ENCODE measurements at places on chromosomes 2 and 18.

GRCh38 chr2:138814123-138814898 lies 34.1 kb upstream of the NXPH2 start:
- DNase-seq: no peak

GRCh38 chr2:66570471-66570870 lies 135.5 kb downstream of the MEIS1 start:
- DNase-seq: no peak

GRCh38 chr18:64119916-64120315 lies 29.0 kb downstream of the LINC00305 start:
- DNase-seq: no peak

- DNase-seq: no peak
These were observed 16.0 kb downstream of the DNAH6 start for GRCh38 chr2:84532291-84532690.

GRCh38 chr2:13572466-13572865 lies 855.7 kb downstream of the TRIB2 start:
- no peak for DNase-seq

GRCh38 chr2:231339316-231339715 lies 56.2 kb upstream of the B3GNT7 start:
- DNase-seq: no peak

DNA sequence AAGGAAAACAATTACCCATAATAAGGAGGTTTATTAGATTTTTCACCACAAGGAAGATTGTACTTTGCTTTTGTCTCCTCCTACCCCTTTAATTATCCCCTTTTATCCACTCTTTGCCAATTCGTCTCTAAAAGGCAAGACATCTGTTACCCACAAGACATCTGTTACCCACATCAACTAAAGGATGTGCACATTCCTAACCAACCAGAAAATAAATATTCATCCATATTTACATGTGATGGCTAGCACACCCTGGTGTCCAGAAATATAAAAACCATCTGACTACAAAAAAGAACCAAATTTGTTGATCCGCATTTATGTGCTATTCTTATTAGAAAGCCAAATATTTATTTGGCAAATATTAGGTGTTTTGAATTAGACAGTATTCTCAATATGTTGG lies 35.7 kb downstream of the ACVR1C start:
- no peak for DNase-seq

DNA sequence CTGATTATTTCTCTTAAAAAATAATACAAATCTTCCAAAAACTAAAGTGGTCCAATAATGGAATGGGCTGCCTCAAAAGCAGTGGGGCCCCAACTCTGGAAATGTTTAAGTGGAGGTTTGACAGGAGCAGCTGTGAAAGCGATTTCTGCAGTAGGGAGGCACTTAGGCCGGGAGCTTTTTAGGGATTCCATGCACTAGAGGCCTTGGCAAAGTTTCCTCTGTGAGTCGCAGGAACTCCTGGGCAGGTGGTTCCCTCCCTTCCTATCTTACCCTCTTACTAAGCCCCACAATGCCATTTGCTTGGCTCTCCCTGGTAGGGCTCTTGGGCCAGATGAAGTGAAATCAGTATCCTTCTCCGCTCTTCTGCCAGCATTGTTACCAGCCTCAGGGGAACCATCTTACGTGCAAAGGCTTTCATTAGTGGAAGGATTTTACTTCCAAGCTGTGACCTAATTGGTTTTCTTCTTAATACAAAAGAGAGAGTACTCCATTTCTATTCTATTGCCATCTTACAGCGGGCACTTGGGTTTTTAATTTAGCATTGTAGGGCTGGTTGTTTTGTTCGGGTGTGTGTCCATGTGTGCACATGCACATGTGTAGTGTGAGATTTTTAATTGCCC lies 34.3 kb upstream of the C18orf32 start:
- no peak for DNase-seq

- DNase-seq: no peak
These were observed 800.9 kb downstream of the BCL11A start for GRCh38 chr2:59752512-59752911.

DNA sequence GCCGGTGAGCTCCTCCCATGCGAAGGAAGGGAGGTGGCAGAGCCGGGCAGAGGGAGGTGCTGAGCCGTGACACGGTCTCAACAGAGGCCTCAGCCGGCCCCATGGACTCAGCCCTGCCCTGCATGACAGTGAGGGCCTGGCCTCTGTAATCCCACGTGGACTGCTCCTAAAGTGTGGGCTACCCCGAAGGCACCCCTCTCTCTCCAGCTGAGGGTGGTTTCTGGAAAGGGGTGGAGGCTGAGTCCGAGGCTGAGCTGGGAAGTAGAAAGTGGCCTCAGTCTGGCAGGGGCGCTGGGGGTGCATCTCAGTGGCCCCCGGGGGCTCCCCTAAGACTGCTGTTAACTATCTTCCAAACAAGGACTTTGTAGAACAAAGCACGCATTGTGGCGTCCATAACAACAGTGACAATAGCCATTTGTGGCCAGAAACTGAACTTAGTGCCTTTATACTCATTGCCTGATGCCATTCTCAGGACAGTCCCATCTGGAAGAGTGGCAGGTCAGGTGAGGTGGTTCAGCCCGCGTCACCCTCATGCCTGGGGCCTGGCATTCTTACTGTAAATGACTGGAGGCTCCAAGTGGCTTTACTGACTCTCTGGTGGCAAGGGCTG lies 192.4 kb downstream of the TWIST2 start:
- no peak for DNase-seq

DNA sequence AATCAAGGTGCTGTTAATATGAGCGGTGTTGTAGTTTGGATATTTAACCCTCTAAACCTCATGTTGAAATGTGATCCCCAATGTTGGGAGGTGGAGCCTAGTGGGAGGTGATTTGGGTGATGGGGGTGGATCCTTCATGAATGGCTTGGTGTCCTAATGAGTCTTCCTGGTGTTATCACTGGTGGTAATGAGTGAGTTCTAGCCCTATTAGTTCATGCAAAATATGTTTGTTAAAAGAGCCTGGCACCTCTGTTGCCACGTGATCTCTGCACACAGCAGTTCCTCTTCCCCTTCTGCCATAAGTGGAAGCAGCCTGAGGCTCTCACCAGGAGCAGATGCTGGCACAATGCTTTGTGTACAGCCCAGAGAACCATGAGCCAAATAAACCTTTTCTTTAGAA lies 158.4 kb downstream of the FMNL2 start:
- no peak for DNase-seq

- DNase-seq: no peak
These were observed 31.7 kb downstream of the PCARE start for GRCh38 chr2:29042561-29043075.

DNA sequence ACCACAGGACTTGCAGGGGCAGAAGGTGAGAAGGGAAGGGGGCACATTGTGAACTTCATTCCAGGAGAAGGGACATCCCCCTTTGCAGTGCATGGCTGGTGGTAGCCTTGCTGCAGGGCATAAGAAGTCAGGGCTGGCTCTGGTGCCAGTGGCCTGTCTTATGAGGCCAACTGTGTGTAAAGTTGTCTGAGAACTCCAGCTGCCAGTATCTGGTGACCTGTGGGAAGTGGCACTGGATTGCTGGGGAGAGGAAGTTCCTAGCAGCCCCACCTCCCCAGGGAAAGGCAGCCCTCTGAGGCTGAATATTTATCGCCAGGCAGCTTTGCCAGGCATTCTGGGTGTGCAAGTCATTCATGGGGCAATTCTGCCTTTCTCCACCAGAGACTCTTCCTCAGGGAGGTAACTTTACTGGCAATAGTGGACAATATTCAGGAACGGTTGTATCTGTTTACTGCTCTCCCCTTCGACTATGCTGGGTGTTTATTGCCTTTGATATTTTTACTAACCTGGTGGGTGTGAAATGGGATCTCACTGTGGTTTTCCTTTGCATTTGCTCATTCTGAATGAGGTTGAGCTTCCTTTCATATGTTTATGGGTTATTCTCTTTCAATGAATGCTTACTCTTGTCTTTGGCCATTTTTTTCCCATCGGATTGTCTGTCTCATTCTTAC lies 12.3 kb downstream of the TRPM8 start:
- no peak for DNase-seq

- DNase-seq: no peak
These were observed 1387.2 kb downstream of the SUCLG1 start for GRCh38 chr2:83071914-83072313.

DNA sequence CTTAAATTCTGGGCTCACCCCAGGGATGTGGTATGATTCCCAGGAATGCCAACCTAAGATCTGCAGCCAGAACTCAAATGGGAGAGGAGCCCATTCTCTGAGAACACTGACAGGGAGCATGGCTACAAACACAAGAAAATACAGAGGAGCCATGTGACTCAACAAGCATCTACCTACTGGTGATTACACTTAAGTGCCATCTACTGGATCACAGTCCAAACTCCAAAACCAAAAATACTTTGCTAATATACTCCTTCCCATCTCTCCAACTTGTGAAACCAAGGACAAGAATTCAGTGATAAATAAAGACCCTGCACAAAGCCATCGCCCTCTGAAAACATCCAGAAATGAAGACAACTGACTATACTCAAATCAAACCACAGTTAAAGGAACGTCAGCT lies 116.9 kb downstream of the NR4A2 start:
- DNase-seq: no peak

- no peak for DNase-seq
These were observed 817.3 kb downstream of the SATB2 start for GRCh38 chr2:198640463-198640862.

GRCh38 chr2:104861351-104862057 lies 7.6 kb downstream of the POU3F3 start:
- DNase-seq: no peak

- DNase-seq: no peak
These were observed 30.0 kb upstream of the RAB1A start for GRCh38 chr2:65159906-65160305.

DNA sequence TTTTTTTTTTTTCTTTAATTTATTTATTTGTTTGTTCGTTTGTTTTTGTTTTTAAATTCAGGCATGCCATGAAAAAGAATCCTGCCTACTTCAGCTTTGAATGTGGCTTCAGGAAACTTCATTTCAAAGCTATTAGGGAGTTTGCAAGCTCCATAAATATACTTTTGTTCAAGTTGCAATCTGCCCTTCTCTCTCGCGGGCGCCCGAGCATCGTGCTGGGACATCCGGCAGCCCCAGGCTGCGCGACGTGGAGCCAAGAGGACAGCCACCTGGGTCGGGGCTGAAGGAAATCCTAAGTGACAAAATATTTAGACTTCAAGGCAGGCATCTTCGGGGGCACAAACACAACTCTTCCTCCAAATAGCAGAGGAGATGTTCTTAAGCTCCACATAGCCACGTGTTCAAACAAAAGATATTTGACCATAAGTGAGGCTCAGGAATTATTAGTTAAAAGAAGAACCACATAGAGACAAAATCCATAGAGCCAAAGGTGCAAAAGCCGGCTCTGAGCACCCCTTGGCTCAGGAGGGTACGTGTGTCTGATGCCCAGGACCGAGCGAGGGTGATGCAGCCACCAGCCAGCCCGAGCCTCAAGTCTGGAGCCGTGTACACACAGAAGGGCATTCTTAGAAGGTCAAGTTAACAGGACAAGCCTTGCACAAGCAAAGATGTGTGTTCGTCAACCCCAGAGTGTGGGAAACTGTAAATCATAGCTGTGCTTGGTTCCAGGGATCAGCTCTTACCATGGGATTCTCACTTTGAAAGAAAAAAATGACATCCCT lies 256.5 kb upstream of the SALL3 start:
- no peak for DNase-seq

DNA sequence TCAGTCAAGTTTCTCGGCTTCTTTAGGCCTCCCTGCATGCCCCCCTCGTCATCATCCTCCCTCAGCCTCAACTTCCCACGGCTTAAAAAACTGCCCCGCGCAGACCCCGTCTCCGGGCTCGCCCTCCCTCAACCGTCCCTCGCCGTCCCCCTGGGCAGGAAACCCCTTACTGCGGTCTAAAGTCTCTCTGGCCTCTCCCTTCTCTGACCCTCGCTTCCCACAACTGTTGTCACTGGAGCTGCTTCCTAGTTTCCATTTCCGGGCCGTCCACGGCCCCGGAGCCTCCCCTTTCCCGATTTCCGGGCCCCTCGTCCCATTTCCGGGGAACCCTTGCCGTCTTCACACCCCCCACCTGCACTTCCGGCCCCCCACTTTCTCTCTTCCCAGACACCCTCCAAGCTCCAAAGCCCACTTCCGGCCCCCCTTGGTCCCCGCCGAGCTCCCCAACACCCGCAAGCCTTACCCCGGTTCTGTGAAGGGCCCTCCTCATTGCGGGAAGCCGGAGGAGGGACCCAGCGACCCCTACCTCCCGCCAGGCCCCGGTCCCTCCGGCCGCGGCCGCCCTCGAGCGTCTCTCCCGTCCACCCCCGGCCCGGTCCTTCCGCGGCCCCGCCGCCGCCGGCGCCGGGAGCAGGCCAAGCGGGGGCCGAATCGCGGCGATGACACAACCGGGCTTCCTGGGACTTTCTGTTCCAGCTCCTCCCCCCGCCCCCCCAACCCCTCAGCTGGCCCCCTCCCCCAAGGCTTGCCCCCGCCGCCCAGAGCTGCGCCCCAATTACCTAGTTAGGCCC lies 513 bp downstream of the TRIP12 start:
- peak; percentile 59 for DNase-seq

- no peak for DNase-seq
These were observed 222.3 kb upstream of the ZC3H15 start for GRCh38 chr2:186263673-186264250.

- DNase-seq: no peak
These were observed 837 bp upstream of the ACSL3 start for GRCh38 chr2:222859786-222860612.

DNA sequence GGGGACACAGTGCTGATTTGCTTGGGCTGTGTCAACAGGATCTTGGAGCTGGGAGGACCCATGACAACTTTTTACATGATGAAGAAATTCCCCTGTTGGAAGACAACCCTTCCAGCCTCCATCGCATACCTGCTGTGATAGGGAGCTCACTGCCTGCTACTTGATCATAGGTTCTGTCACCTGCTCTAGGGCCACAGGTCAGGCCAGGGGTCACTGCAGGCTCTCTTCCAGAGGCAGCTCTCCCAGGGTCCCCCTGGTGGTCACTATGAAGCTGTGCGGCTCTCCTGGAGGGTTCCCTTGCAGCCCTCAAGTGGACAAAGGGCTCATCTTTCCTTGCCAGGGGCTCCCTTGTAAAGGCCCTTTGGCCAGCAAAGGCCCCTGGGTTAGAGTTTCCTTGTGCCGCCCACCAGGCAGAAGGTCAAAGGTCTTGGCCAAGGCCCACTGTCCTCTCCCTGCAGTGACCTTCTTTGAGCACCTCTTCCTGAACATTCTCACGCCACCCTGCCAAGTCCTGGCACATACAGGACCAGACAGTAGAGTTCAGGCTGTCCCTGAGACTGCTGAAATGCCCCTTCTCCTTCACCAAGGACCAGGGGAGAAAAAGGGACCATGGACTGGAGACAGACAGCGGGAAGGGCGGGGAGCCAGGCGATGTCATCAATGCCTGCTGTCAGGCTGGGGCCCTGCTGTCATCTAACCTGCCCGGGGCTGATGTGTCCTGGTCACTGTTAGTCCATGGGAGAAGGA lies 345.1 kb downstream of the DYSF start:
- no peak for DNase-seq

GRCh38 chr2:196284866-196285557 lies 113.6 kb upstream of the STK17B start:
- no peak for DNase-seq

All from T-helper 22 cell (primary cell).